ENCODE measurements at places on chromosomes 16 and 17.

DNA sequence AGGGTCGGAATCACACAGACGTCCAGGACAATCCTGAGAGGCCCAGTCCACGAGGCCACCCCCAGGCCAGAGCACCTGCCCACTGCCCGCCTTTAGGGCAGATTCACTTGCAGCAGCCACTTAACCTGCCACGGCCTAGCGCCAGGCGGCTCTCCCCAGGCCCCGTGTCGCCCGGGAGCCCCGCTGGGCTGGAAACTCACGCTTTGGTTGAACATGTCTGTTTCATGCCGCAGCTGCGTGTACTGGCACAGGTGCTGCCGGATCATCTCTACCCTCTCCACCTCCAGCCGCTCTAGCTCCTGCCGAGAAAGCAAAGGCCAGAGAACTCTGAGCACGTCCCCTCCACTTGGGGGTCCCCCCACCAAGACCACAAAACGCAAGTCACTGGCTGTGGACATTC lies 12.7 kb upstream of the RCVRN start:
- no peak overlapping the region for H3K4me3 ChIP-seq
- H3K4me1 ChIP-seq, result no peaks in the 10 kb centered on the region
- no peaks in the 10 kb centered on the region for H3K36me3 ChIP-seq
- H3K27me3 ChIP-seq, result no peaks in the 10 kb centered on the region
- H3K27ac ChIP-seq, result no peak overlapping the region

DNA sequence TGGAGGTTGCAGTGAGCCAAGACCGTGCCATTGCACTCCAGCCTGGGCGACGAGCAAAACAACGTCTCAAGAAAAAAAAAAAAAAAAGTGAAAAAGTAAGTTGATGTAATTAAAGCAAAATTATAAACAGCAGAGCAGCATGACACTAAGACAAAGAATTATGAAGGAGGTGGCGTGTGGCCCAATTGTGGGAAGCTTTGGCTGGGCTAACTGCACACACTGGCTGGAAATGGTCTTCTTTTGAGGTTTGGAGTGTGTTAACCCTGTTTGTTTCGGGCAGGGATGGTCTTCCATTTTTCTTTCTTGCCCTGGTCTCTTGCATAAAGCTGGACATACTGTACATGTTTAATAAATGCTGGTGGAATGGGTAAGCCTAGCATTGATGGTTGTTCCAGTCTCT lies 54.8 kb downstream of the RAP1GAP2 start:
- H3K27me3 ChIP-seq, result peaks cover 11% of the 10 kb centered on the region
- H3K36me3 ChIP-seq, result no peaks in the 10 kb centered on the region
- DNase-seq, result no peak
- H3K4me1 ChIP-seq, result no peaks in the 10 kb centered on the region

DNA sequence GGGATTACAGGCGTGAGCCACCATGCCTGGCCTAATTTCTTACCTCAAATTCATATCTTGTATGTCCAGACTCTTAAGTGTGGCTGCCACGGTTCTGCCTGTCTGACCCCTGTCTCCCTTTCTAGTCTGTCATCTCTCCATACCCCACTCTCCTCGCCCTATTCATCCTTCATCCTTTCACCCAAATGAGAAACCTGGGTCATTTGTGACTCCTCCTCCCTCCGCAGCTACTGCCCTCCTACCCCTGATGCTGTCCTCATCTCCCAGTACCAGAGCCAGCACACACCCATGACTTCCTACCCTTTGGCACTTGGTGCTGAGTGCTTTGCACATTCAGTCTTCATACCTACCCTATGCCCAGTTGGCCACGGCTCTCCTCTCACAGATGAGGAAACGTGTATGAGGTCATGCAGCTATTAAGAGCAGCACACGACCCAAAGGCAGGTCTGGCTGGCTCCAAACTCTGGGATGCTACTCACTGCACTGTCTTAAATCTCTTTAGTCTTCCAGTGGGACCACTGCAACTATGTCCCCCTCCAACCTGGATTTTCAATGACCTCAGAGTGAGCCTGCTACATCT lies 1.6 kb downstream of the SPATA32 start:
- no peak overlapping the region for H3K4me3 ChIP-seq
- no peak for DNase-seq
- H3K4me1 ChIP-seq, result no peaks in the 10 kb centered on the region

GRCh38 chr17:58330997-58331814 lies 2.6 kb upstream of the TSPOAP1 start:
- no peak for DNase-seq
- peaks cover 5% of the 10 kb centered on the region for H3K27me3 ChIP-seq
- H3K4me3 ChIP-seq, result no peak overlapping the region
- H3K4me1 ChIP-seq, result peaks cover 13% of the 10 kb centered on the region

GRCh38 chr16:31403590-31404352 lies 10.6 kb downstream of the ITGAD start:
- DNase-seq, result no peak
- H3K4me3 ChIP-seq, result no peak overlapping the region
- no peaks in the 10 kb centered on the region for H3K4me1 ChIP-seq
- no peaks in the 10 kb centered on the region for H3K27me3 ChIP-seq
- no peak overlapping the region for H3K27ac ChIP-seq

DNA sequence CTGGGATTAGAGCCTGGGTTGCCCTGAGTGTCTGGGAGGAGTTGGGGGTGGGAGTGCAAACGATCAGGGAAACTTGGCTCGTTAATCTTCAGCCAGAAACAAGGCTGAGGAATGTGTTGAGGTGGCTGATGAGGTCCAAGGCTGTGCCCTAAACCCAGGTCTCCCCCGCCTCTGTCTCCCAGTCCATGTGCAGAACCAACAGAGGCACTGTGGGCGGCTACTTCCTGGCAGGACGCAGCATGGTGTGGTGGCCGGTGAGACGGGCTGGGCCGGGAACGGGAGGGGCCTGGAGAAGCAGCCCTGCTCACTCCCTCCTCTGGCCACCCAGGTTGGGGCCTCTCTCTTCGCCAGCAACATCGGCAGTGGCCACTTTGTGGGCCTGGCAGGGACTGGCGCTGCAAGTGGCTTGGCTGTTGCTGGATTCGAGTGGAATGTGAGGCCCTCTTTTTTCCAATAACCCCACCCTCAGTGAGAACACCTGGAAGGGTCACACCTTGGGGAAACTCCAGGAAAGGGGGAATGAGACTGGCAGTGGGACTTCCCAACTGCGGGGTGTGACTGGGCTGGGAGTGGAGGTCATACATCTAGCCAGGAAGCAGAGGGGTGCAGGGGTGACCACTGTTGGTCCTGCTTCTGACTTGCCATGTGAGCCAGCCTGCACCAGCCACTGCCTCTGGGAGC lies 1.7 kb downstream of the SLC5A2 start:
- H3K36me3 ChIP-seq, result peaks cover 13% of the 10 kb centered on the region
- peaks cover 67% of the 10 kb centered on the region for H3K27me3 ChIP-seq
- DNase-seq, result no peak
- H3K4me1 ChIP-seq, result peaks cover 4% of the 10 kb centered on the region

GRCh38 chr16:75238853-75239541 lies 12.4 kb downstream of the BCAR1 start:
- peaks cover 25% of the 10 kb centered on the region for H3K4me1 ChIP-seq
- no peaks in the 10 kb centered on the region for H3K27me3 ChIP-seq
- DNase-seq, result no peak
- no peak overlapping the region for H3K4me3 ChIP-seq
- H3K36me3 ChIP-seq, result peaks cover 54% of the 10 kb centered on the region

DNA sequence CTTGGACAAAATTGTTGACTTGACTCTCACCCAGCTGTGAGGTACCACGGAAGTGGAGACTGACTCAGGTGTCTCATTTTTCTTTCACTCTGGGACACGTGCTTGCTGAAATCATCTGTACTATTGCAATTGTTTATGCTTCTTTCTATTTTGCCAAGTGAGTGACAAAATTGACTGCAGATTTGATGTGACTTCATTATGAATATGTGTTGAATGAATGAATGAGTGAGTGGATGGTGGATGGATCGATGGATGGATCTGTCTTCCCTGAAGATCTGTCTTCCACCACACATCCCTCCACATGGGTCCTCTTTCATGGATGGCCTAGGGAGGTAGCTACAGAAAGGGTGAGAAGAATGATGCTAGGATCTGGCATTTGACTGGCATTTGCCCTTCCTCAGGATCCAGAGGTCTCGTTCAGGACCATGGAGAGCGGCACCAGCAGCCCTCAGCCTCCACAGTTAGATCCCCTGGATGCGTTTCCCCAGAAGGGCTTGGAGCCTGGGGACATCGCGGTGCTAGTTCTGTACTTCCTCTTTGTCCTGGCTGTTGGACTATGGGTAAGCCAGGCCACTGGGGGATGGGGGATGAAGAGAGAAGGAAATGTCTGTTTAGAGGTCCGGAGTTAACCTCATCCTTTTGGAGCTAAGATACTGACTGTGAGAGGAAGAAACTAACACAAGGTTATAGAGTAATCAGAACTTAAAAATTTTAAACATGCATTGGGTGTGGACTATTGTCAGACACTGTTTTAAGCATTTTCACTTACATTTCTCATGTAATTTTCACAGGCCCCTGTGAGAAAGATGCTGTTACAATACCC lies 12.7 kb downstream of the SLC5A11 start:
- peak; percentile 65 for DNase-seq
- no peak overlapping the region for H3K4me3 ChIP-seq
- H3K4me1 ChIP-seq, result no peaks in the 10 kb centered on the region
- no peaks in the 10 kb centered on the region for H3K27me3 ChIP-seq
- no peak overlapping the region for H3K27ac ChIP-seq

GRCh38 chr16:70159355-70160348 lies 13.9 kb upstream of the CLEC18C start:
- H3K36me3 ChIP-seq, result peaks cover 41% of the 10 kb centered on the region
- H3K4me3 ChIP-seq, result no peak overlapping the region
- DNase-seq, result no peak
- no peak overlapping the region for H3K27ac ChIP-seq

GRCh38 chr16:17431968-17432625 lies 38.7 kb downstream of the XYLT1 start:
- H3K27ac ChIP-seq, result no peak overlapping the region
- H3K27me3 ChIP-seq, result no peaks in the 10 kb centered on the region
- DNase-seq, result no peak
- peaks cover 2% of the 10 kb centered on the region for H3K4me1 ChIP-seq
- H3K4me3 ChIP-seq, result no peak overlapping the region

DNA sequence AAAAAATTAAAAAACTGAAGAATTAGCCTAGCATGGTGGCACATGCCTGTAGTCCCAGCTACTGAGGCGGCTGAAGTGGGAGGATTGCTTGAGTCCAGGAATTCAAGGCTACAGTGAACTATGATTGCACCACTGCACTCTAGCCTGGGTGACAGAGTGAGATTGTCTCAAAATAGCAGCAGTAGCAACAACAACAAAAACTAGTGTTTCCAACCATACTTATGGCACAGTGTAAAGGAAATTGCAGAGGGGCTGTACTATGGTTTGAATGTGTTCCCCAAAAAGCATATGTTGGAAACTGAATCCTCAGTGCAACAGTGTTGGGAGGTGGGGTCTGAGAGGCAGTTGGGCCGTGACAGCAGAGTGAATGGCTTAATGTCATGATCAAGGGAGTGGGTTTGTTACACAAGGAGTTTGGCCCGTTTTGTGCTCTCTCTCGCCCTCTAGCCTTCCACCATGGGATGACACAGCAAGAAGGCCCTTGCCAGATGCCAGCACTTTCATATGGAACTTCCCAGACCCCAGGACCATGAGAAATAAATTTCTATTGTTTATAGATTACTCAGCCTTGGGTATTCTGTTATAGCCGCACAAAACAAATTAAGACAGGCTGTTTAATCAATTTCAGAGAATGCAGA lies 70.0 kb downstream of the PGS1 start:
- H3K27ac ChIP-seq, result no peak overlapping the region
- no peak overlapping the region for H3K4me3 ChIP-seq
- H3K36me3 ChIP-seq, result no peaks in the 10 kb centered on the region
- DNase-seq, result no peak
- no peaks in the 10 kb centered on the region for H3K4me1 ChIP-seq
- H3K27me3 ChIP-seq, result no peaks in the 10 kb centered on the region

DNA sequence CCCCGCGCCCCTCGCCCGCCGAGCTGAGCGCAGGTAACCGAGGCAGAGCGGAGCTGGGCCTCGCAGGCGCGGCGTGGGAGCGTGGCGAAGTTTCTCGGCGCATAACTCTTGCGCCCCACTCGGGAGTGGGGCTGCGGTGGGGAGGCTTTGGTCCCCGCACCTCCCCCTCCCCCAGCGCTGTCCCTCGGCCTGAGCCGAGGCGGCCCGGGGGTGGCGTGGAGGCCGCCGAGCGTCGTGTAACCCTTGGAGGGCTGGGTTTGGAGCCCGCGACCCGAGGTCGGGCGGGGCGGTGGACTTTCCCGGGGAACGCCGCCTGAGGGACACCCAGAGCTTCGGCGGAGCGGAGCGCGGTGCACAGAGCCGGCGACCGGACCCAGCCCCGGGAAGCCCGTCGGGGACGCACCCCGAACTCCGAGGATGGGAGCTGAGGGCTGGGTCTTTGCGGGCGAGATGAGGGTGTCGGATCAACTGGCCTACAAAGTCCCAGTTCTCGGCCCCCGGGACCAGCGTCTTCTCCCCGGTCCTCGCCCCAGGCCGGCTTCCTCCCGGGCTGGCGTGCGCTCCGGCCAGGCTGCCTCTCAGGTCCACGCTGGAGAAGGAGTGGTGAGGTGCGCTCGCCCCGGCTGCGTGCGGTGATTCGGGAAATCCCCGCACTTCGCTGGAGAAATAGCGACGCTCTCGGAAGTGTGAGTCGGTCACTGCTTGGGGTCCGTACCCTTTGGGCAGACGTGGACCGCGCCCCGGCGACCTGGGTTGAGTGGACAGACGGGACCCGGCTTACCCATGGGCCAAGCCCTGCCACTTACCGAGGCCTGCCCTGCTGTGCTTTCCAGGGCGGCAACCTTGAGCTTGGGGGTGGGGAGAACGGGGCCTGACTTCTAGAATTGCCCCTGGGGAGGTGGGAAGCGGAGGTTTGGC lies 168.4 kb downstream of the RAB11FIP4 start:
- H3K4me1 ChIP-seq, result no peaks in the 10 kb centered on the region
- H3K27ac ChIP-seq, result no peak overlapping the region
- DNase-seq, result no peak
- no peak overlapping the region for H3K4me3 ChIP-seq
- H3K36me3 ChIP-seq, result no peaks in the 10 kb centered on the region

GRCh38 chr17:14118951-14119350 lies 49.6 kb downstream of the COX10 start:
- H3K4me1 ChIP-seq, result no peaks in the 10 kb centered on the region
- no peak for DNase-seq

GRCh38 chr17:28527859-28528258 lies 21.7 kb downstream of the FOXN1 start:
- H3K4me1 ChIP-seq, result peaks cover 7% of the 10 kb centered on the region
- H3K27ac ChIP-seq, result no peak overlapping the region
- no peaks in the 10 kb centered on the region for H3K36me3 ChIP-seq
- H3K4me3 ChIP-seq, result no peak overlapping the region
- no peaks in the 10 kb centered on the region for H3K27me3 ChIP-seq
- no peak for DNase-seq

Measured in neuronal stem cell (in vitro differentiated cells).